Activated CD4-positive, alpha-beta T cell treated with anti-CD3 and anti-CD28 coated beads for 1 hour (primary cell): ENCODE measurements at places on chromosomes 7 and 10.

GRCh38 chr10:48705401-48705938 lies 20.8 kb downstream of the WDFY4 start:
- no peak for DNase-seq

GRCh38 chr10:95268438-95268837 lies 22.4 kb downstream of the PDLIM1 start:
- no peak for DNase-seq

- no peak for DNase-seq
Measured at GRCh38 chr7:50268223-50268622, 36.3 kb upstream of the IKZF1 start.

DNA sequence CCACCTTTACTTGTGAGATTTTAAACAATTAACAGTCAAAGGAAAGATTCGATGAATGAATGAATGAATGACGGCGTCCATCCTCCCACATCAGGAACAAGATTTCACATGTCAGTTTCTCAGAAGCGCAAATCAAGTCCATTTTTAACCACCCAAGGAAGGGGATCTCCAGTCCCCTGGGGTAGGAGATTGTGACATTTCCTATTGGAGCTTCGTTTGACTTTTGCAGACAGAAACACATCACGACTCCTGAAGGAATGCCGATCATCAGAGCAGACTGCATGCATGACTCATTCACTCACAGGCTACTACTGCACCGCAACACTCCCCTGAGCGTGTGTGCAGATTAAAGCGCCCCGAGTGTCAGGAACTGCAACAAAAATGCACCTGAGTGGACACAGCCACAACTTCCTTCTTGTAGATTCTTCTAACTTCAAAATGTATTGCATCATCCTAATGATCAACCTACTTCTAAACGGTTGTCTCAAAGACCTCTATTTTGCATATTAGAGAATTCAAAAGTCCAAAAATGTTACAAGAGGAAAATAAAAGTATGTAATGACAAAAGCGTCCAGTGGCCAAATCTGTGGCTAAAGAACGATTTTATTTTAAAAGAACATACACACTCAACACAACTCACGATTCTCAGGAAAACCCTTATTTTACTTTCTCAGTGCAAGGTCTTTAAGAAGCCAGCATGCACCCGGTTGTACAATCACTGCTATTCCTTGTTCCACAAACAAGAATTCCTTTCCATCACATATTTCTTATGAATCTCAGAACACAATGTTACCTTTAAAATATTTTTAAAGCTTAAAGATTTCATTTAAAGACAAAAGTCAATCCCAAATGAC lies 172.6 kb downstream of the FAM107B start:
- peak; percentile 43 for DNase-seq

DNA sequence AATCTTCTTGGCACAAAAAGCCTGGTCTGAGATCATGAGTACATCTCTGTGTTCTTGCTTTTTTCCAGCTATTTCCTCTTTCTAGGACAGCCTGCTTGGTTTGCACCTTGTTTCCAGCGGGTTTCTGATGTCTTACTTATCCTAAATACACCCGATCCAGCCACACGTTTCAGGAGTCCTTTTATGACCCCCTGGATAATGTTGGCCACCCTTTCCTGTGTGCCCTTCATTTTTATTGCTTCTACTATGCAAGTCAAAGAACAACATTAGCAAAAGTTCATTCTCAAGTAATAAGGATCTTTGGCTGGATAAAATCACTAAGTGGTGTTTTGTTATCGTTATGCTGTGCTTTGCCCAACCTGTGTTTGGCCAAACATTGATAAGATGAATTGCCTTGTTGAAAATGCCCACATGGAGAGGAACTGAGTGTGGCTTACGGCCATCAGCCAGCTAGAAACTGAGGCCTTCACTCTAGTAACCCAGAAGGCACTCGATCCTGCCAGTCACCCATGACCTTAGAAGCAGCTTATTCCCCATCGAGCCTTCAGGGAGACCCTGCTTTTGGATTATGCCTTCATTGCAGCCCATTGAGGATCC lies 28.7 kb upstream of the AKR1C1 start:
- no peak for DNase-seq

DNA sequence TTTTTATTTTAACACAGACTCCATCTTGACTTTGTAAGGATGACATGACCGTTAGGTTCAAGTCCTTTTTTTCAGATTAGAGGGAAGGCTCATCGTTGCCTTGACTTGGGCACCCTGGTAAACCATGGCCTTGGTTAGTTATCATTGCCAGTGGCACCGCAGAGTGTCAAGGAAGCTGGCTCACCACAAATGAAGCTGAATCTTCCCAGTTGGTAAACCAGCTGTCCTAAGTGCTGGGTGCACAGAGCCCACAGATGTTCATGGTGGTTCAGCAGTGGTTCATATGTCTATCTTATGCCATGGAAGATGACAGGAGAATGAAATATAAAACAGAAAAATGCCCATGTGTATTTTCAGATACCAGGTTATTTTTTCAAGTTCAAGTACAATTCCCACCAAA lies 273.6 kb downstream of the PLXDC2 start:
- DNase-seq, result no peak

DNA sequence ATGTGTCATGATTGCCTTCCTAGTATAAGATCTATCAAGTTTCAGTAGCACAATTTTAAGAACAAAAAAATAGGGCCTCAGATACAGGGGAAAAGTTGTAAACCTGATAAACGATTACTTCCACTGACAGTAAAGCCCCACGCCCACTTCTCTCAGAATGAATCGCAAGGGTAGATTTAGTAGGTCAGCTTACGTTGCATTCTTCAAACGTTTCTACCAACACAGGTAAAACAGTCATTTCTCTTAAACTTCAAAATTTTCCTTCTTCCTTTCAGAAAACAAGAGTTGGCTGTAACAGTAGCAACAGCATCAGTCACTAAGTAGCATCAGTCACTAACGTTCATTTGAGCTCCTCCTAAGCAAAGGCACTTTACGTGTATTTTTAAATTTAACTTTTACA lies 221.5 kb downstream of the ADAM12 start:
- no peak for DNase-seq

DNA sequence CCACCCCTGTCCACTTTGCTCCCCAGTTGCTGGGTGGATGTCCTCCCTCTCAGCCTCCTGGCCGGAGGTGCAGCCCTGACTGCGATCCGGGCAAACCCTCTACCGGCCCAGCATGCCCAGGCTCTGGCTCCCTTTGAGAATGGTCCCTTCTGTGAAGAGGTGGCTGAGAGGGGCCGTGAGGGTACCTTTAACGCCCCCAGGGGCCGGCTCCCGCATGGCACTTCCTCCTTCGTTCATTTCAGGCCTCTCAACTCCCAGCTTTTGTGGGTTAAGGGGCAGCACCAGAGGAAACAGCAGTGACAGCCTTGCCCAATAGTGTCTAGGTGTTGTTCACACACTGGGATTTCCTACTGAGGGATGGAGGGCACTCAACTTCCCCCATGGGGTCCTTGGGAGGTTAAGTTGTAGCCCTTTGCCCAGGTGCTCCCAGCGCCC lies 33.2 kb upstream of the HABP2 start:
- DNase-seq, result no peak

DNA sequence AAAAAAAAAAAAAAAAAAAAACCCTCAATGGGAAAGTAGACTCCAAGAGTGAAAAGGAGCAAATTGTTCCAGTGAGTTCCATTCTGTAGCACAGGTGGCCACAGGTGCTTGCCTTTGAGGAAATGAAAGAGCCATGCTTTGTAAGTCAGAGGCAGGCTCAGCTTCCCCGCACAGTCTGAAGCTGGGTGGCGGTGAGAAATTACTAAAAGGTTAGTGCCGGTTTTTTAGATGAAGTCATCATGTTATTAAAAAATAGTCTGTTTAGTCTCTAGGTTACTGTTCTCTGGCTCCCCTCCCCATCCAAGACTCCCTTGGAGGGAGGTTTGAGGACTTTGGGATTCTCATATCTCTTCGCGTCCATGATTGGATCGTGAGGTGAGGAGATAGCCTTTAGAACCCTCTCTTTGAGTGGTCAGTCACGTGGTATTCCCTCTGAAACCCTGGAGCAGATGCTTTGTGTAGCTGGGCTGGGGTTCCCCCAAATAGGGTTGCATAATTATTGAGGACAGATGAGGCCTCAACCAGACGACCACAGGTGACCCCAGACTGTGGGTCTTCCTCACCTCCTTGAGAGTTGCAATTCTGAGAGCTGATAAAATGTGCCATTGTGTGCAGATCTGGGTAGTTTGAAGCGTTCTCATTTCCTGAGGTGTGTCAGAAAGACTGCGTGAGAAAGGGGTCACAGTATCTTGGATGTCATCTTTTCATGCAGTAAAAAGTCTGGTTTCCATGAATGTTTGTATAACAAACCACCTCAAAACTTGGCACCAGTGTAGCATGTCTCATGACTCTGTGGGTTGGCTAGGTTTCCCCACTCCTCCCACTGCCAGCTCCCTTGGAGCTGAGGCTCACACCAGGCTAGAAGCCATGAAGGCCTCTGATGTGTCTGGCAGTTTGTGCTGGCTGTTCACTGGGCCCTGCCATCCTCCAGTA lies 27.1 kb downstream of the OGDH start:
- DNase-seq, result no peak

DNA sequence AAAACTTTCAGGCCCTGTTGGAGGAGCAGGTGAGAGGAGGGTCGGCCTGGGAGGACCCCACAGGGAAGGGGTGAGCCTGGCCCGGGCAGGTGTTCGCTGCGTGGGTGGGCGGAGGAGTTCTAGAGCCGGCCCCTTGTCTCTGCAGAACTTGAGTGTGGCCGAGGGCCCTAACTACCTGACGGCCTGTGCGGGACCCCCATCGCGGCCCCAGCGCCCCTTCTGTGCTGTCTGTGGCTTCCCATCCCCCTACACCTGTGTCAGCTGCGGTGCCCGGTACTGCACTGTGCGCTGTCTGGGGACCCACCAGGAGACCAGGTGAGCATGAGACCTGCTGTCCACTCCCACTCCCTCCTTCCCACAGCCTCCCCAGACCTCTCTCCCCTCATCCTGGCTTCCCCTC lies 5.6 kb downstream of the ZNHIT1 start:
- no peak for DNase-seq
